ENCODE measurements at places on chromosomes 7 and 10.
A peak's percentile ranks its signal among the peaks of the same experiment; 100 is the strongest.

GRCh38 chr10:65570143-65571010 lies 1355.5 kb upstream of the LRRTM3 start:
- no peak for DNase-seq

- DNase-seq, result no peak
Measured at GRCh38 chr10:63670291-63670898, 149.2 kb downstream of the REEP3 start.

- no peak for DNase-seq
Measured at GRCh38 chr10:32388258-32389027, 41.5 kb upstream of the EPC1 start.

- no peak for DNase-seq
Measured at GRCh38 chr10:99573790-99574189, 41.0 kb downstream of the NKX2-3 start.

- DNase-seq, result no peak
Measured at GRCh38 chr10:86644152-86644793, 10.1 kb upstream of the OPN4 start.

- no peak for DNase-seq
Measured at GRCh38 chr10:102234888-102235597, 6.3 kb downstream of the PITX3 start.

GRCh38 chr7:42192851-42193461 lies 44.1 kb downstream of the GLI3 start:
- DNase-seq, result no peak

- no peak for DNase-seq
Measured at GRCh38 chr10:113775686-113776294, 24.3 kb downstream of the PLEKHS1 start.

GRCh38 chr10:4296161-4296560 lies 511.2 kb upstream of the KLF6 start:
- no peak for DNase-seq

- no peak for DNase-seq
Measured at GRCh38 chr10:128258421-128258976, 132.3 kb upstream of the MKI67 start.

GRCh38 chr7:11533229-11533820 lies 298.7 kb downstream of the THSD7A start:
- DNase-seq, result no peak

GRCh38 chr7:78141522-78142281 lies 343.1 kb downstream of the PHTF2 start:
- DNase-seq, result no peak

GRCh38 chr7:33886149-33886623 lies 19.2 kb upstream of the BMPER start:
- DNase-seq, result no peak

GRCh38 chr10:30784897-30785605 lies 155.5 kb upstream of the LYZL2 start:
- DNase-seq, result peak; percentile 51

DNA sequence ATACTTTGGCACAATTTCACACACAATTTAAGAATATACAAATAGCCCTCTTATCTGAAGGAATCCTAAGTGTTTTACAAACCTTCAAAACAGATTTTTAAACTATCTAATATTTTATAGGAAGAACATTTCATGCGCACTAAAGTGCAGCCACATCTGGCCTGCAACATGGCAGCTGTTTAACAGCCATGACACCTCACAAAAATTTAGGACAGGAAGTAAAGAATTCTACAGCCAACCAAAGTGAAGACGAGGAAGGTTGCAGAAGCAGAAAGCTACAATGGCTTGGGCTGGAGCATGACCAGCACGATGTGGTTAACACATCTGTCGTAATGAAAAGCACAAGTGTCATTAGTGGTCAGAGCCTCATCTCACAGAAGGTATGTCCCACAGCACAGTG lies 238.1 kb downstream of the HPSE2 start:
- DNase-seq, result no peak

DNA sequence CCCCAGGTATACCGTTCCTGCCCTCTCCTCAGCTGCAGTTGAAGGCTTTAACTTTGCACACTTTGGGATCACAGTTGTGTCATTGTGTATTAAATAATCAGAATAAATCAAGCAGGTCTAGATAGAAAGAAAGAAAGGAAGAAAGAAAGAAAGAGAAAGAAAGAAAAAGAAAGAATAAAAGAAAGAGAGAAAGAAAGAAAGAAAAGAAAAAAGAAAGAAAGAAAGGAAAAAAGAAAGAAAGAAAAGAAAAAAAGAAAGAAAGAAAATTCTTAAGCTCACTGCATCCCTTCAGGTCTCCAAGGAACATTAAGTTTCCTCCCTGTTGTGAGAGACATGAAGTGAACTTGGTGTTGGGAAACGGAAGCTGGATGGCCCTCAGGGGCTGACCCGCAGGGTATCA lies 17.2 kb upstream of the TRIM24 start:
- no peak for DNase-seq

DNA sequence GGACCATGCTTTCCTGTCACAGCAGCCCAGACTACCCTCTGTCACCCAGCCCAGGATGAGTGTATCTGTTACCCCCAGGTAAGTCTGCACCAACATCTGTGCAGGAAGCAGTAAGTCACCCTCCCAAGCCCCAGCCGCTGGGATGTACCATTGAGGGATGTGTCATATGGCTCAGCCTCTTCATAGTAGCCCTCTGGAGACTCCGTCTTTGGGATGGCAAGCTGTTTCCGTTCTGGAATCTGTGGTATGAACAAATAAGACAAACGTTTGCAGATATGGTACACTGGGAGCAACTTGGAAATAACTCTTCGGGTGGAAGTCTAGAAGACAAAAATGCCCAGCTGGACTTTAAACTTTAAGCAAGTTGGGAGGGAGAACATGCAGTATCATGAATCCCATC lies 81.3 kb downstream of the AFAP1L2 start:
- DNase-seq, result no peak

DNA sequence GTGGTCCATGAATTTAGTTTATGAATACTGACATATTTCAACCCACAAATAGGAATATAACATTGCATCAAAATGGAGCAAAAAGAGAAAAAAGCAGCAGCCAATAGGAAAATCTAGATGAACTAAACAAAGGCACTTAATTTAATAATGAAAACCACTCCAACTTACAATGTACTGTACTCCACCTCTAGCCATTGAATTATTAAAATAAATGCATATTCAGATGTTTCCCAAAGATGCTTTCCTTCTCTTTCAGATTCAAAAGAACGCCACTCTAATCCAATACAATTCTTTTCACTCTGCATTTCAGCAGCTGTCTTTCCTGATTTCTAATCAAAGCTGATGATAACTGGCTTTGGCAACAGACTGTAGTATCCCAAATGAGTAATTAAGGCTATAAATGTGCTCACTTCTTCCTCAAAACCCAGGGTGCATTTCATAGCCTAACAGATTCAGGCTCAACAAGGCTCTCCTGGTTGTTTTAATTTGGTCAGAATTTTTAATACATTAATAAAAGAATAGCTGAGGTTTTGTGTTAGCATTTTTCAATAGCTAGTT lies 577.1 kb downstream of the PARD3 start:
- DNase-seq, result no peak

All from GM06990 (cell line).